ENCODE measurements at places on chromosomes 1 and 21. TPM values are rescaled to one million over a fixed set of nuclear protein-coding genes. Genes with fewer than 3 reads are reported as not detected.

GRCh38 chr1:58886611-58887010, 102.8 kb upstream of the JUN start:
- no peak for DNase-seq

- DNase-seq: no peak
These were observed 66.8 kb downstream of the TTC3 start for GRCh38 chr21:37139902-37140301.

DNA sequence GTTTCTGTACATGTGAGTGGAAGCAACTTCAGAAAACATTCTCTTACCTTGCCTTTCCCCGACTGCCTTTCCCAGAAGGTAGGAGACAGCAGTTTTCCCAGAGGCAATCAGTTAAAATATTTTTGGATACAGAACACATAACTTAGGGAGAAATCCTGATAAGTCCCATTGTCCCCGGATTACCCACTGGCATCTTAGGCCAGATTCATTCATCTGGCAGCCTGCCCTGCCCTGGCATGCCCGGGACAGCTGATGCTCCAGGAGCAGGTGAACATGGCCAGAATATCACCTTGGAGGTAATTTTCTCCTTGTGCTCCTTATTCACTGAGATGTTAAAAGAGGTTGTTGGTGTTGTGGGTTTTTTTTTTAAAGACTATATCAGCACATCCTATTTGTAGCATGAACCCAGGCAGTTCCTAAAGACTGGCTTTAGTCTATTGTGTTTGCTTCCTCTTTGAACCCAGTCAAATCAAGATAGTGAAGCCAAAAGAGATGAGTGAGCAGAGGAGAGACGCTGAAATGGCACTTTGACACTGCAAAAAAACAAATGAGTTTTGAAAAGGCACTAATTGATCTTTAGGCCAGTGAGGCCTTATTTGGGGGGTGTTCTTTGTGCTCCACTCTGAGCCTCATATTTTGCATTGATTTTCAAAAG, 139.6 kb downstream of the PLPP3 start:
- DNase-seq: peak; percentile 29

DNA sequence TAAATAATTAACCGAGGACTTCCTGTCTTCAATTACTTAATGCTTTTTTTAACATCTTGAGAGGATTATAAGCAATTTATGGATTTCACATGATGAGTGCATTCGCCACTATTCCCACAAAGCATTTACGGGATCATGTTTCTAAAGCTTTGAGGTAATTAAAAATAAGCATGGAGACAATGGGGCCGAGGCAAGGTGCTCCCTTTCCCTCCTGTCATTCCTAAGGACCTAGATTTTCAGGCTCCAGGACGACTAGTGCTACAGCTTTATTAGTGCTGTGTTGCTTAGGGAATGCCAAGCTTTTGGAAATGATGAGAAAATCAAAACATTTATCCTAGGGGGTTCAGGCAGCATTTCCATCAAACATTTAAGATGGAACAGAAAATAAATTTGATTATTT, 209.2 kb downstream of the KCTD3 start:
- no peak for DNase-seq

GRCh38 chr1:61173118-61173517, 90.8 kb downstream of the NFIA start:
- no peak for DNase-seq

GRCh38 chr1:75274920-75275506, 140.8 kb downstream of the LHX8 start:
- DNase-seq: no peak

- no peak for DNase-seq
These were observed 1.7 kb upstream of the TMEM61 start for GRCh38 chr1:54978528-54979326.

GRCh38 chr1:2583871-2584351, 2.7 kb upstream of the PRXL2B start:
- no peak for DNase-seq

GRCh38 chr21:38952890-38953289, 147.2 kb downstream of the ETS2 start:
- DNase-seq: no peak

- no peak for DNase-seq
These were observed 23.8 kb downstream of the DENND2D start for GRCh38 chr1:111176678-111177077.

DNA sequence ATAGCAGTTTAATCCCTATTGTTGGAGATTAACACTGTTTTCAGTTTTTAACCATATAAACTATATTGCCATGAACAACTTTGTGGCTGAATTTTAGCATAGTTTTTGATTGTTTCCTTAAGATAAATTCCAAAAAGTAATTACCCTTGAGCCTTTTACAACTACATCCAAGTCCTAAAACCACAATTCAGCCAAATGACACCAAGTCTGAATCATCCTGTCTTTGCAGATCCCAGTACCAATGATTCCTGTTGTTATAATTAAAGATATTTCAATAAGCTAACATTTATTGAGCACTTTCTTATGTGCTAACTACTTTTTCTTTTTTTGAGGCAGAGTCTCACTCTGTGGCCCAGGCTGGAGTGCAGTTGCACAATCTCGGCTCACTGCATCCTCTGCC, 35.6 kb downstream of the IL23R start:
- DNase-seq: no peak

GRCh38 chr1:233647073-233647472, 33.2 kb downstream of the KCNK1 start:
- DNase-seq: no peak

GRCh38 chr21:45576838-45577737, 34.8 kb upstream of the SLC19A1 start:
- DNase-seq: no peak

DNA sequence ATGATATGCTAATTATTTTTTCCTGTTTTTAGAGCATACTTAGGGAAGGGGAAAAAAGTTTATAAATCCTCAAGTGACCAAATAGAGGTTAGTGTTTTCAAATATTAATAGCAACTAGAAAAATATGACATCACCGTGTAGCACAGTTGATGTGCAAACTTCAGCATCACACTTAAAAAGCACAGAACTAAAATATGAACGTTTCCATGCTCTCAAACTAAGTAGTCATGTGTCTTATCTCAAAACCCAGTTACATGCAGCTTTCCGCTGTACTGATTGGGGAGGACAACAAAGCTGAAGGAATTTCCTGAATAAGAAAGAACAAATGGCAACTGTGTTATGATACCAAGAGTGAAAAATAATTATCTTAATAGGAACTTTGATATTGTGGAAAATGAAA, 903.7 kb downstream of the ADGRL2 start:
- peak; percentile 98 for DNase-seq

- no peak for DNase-seq
These were observed 13.9 kb downstream of the ADAM30 start for GRCh38 chr1:119882132-119883049.

DNA sequence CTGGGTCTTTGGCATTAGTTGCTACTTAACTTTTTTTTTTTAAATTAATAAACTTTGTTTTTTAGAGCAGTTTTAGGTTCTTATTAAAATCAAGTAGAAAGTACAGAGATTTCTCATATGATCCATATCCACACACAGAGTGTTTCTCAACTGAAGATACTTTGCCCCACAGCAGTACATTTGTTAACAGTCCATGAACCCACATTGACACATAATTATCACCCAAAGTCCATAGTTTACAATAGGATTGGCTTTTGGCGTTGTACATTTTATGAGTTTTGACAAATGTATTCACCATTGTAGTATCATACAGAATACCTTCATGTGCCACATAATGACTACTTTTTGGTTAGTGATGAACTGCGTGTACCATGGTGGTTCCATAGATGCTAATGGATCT, 106.8 kb downstream of the ADGRL2 start:
- no peak for DNase-seq

DNA sequence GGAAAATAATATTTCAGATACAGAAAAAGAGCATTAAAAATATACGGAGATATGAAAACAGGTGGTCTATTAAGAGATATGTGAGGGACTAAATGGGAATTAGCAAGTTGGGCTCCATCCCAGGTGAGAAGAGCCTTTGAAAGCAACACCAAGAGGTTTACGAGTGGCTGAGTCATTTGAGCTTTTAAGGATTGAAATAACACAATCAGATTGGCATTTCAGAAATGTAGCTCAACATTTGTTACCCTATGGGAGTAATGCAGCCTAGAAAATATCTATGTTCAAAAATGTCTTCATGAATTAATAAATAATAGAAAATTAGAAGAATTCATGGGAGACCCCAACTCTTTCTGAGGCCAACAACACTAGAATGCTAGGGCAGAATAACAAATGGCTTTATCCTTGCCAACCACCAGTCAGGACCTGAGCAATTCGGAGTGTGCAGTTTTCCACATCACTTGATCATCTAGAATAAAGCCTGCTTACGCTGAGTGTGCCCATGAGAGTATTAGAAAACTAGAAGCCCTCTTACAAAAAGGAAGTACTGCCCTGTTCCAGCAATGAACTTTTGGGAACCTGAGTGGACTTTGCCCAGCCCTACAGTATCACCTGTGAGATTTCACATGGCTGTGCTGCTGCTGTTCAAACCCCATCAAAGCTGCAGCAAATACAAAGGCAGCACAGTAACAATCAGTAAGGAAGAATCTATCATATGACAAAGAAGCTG, 538.0 kb upstream of the CAMK1G start:
- no peak for DNase-seq

GRCh38 chr21:35451276-35451675, 402.2 kb upstream of the RUNX1 start:
- DNase-seq: no peak

DNA sequence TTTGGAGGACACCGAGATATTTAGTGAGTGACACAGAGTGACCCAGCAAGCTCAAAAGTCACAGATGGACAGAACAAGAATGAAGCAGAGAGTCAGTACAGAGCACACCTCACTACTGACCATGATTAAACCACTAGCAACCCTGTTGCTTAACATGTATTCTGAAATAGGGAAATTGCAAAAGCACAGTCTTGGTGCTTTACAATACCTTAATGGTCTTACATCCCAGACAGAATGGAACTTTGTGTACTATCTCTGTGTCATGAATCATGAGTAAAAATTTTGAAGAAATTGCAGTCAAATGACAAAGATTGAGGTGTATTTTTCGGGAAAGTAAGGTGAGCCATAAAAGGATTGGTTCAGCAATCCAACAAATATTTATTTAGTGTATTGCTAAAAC, 2.7 kb upstream of the SAMSN1 start:
- DNase-seq: no peak

GRCh38 chr1:94416901-94417727, 1.1 kb upstream of the ABCD3 start:
- peak; percentile 77 for DNase-seq

GRCh38 chr1:10625554-10625953, 150.8 kb downstream of the PEX14 start:
- no peak for DNase-seq

Gene CGN
- 0.73 TPM for total RNA-seq

Gene PEF1
- 66.5 TPM for total RNA-seq

Gene TLR5
- total RNA-seq: 0.16 TPM

Gene PLEKHG5
- 68.3 TPM for total RNA-seq

Gene NCF2
- not detected for total RNA-seq

Gene SH2D1B
- total RNA-seq: not detected

Gene AZIN2
- 0.91 TPM for total RNA-seq

Gene ZBTB37
- total RNA-seq: 5.9 TPM

Gene NKAIN1
- 0.40 TPM for total RNA-seq

Gene C1orf105
- total RNA-seq: not detected

All from endothelial cell of umbilical vein (primary cell).